Dermis lymphatic vessel endothelial cell (primary cell): ENCODE measurements at places on chromosomes 6 and 20. TPM values are rescaled to one million over a fixed set of nuclear protein-coding genes. Genes with fewer than 3 reads are reported as not detected.

The MTO1 gene
- total RNA-seq, result 22.1 and 27.2 TPM in 2 replicates

The LPA gene
- not detected in 2 replicates for total RNA-seq

The BTBD3 gene
- total RNA-seq, result 76.8 and 151 TPM in 2 replicates

The HTR1B gene
- total RNA-seq, result 1.2 and 1.5 TPM in 2 replicates
